ENCODE measurements at places on chromosomes 5 and 9. TPM values are rescaled to one million over a fixed set of nuclear protein-coding genes. Genes with fewer than 3 reads are reported as not detected.

RAB14 gene
- 32.2 TPM for polyA plus RNA-seq

SLIT3 gene
- polyA plus RNA-seq: 0.33 TPM

FGF18 gene
- polyA plus RNA-seq: 0.74 TPM

CXCL14 gene
- polyA plus RNA-seq: 45.9 TPM

- DNase-seq: no peak
These were observed 268.2 kb upstream of the TAS2R1 start for GRCh38 chr5:9898319-9898718.

GRCh38 chr5:172758077-172758833 is 12.7 kb downstream of the DUSP1 start:
- DNase-seq: peak; percentile 36

GRCh38 chr5:4294878-4295277 is 699.2 kb downstream of the IRX1 start:
- no peak for DNase-seq

- no peak for DNase-seq
These were observed 217.0 kb downstream of the DOCK8 start for GRCh38 chr9:431701-432100.

- DNase-seq: no peak
These were observed 3.3 kb upstream of the CLTA start for GRCh38 chr9:36187414-36187813.

DNA sequence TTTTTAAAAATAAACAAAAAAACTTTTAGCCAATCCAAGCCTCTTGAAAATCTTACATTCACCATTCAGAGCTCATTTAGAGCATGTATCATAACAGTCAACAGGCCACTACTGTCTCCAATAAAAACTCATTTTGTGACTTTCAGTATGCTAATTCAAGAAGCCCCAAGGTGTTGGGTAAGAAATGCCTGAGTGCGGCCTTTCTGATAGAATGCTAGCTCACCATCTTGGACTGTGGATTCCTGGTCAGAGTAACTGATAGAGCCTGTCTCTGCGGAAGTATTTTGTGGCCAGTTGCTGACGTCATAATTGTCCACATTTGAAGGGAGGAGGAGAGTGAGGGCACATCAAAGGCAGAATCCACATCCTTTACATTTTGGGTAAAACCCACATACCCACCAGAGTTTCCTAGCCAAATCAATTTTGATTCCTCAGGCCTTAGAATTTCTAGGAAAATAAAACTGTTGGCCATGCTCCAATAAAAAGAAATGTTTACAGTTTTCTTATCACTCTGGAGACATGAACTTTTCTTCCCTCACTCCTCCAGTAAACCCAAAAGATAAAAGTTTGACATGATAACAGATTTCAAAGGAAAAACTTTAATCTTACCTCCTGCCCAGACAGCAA is 41.1 kb upstream of the ERCC6L2 start:
- no peak for DNase-seq

DNA sequence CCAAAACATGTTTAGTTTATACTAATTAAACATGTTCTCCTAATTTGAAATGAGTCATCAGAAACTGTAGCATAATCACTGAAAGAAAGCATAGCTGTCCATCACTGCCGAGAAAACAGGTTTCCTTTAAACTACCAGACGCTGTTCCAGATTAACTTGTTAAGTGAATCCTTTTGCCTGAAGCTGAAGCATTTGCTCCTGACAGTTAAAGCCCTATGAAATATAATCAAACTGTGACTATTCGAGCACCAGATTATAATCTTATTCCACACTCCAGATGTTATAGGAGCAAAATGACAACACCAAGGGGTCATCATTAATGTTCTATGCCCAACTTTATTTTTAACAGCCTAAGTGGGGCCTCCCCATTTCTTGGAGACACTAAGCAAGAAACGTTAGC is 86.0 kb upstream of the CTSL start:
- DNase-seq: no peak

DNA sequence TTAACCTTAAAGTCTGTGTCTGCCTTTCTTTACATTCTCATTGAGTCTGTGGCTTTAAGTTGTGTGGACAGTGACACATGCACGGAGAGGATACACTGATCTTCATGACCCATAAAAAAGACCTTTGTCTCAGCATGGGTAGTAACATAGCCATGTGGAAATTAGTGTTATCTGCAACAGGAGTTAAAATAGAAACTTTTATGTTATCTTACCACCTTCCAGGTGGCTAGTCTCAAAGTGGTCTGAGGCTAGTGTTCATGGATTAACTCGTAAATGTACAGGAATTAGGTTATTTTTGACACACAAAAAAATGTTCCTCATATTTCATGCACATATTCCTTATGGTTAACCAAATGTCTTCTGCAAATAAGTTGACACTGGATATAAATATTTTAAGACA is 607.0 kb downstream of the ISL1 start:
- DNase-seq: no peak

All from spleen (tissue), 13 donors.